Left kidney (tissue), 8 donors: ENCODE measurements at places on chromosomes 5 and 9. TPM values are rescaled to one million over a fixed set of nuclear protein-coding genes. Genes with fewer than 3 reads are reported as not detected.

DNA sequence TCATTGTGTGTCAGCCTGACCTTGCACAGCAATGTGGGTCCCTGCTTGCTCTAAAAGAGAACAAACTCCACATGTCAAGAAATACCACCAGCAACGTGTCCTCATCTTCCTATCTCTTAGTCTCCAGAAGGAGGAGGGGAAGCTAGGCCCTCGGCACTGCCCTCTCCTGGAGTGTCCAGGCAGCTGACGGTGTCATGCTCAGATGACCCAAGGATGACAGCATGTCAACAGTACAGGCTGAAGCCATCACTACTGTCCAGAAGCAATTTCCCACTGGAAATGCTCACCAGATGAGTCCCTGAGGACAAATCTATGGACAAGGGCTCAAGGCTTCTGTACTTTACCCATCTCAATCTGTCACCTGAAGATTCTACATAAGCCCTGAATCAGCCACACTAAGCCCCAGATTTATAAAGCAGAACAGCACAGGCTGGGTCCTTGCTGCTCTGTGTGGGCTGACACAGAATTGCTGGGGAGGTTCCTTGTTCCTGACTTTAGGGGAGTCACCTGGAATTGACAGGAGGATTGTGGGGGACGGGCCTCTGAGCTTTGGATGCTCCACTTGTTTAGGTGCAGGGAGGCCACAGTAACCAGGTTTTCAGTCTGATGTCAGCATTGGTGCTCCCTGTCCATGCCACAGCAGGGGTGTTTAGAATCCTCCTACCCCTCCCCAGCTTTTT lies 210.2 kb downstream of the DAB2IP start:
- DNase-seq, result no peak

DNA sequence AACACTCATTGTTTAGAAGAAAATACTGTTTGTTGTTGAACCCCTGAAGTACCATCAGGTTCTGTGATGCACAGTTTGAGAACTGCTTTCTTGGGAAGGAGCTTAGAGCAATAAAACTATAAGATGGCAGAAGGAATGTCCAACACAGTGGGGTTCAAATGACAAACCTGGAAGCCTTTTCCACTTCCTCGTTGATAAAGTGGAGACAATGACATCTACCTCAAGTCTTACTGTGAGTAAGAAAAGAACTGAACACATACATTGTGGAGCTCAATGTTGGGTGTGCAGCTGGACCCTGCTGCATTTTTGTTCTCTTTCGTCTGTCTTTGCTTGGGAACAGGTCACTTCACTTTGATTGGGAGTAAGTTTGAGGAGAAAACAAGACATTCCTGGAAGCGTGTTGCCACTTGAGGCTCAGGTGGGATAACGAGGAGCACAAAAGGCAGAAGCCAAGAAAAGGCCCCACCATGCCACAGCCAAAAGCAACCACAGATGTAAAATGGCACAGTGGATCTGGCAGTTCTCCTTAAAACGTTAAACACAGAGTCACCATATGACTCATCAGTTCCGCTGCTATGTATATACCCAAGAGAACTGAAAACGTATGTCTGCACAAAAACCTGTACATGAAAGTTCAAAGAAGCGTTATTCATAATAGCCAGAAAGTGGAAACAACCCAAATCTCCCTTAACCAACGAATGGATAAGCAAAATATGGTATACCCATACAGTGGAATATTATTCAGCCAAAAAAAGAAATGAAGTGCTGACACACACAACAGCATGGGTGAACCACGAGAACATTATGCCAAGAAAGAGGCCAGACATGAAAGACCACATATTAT lies 42.9 kb upstream of the SUB1 start:
- no peak for DNase-seq

- DNase-seq, result no peak
These were observed 75.1 kb downstream of the KCNT1 start for GRCh38 chr9:135776893-135777622.

GRCh38 chr9:120764476-120764875 lies 28.7 kb downstream of the FBXW2 start:
- no peak for DNase-seq

DNA sequence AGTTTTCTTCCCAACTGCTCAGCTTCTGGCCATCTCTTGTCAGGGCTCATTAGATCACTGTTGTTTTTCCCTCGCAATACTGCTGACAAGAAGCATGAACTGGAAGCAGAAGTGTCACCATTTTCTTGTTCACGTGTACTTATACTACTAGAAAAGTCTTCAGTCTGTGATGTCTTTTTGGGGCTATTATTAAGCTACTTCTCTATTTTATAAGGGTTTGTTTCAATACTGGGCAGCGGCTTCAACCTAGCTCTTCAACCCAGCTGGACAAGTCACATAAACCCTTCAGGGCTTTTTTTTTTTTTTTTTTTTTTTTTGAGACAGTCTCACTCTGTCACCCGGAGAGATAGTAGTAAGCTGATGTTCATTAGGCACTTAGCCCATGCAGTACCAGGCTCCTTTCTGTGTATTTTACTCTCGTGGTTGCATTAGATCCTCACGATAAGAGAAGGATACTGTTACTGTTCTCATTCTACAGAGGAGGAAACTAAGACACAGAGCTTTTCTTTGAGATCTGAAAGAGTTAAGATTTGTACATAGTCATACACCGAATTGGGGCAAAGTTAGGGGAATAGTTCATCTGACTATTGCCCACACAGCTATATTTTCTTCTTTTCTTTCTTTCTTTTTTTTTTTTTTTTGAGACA lies 20.5 kb downstream of the RAPGEF1 start:
- DNase-seq, result no peak

The SURF6 gene
- polyA plus RNA-seq, result 22.3 TPM

The ANKRD20A1 gene
- 6.1 TPM for polyA plus RNA-seq

The LECT2 gene
- 5.2 TPM for polyA plus RNA-seq

The TAF11L5 gene
- not detected for polyA plus RNA-seq

The CCNJL gene
- polyA plus RNA-seq, result 8.2 TPM
